Right hindlimb (tissue), 1 donor: ENCODE measurements at places on chromosomes 5 and 9.
A peak's percentile ranks its signal among the peaks of the same experiment; 100 is the strongest.

DNA sequence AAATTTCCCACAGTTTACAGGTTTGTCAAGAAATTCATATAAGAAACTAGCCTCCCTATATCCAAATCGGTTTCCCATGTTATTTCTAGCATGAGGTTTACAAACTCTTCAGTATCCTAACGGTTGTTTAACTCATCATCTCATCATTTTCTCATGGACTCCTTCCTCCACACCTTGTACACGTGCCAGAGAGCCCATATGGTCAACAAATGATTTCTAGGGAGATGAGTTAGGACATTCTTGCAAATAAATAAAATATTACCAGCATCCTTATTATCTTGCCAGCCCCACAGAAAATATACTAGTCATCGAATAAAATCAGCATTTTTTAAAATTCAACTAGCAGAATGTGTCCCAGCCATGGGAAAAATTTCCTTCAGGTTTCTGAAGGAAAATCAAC lies 285.2 kb downstream of the EBF1 start:
- DNase-seq: peak; percentile 43

GRCh38 chr9:33959725-33960124 lies 89.0 kb downstream of the UBAP2 start:
- no peak for DNase-seq

- DNase-seq: peak; percentile 39
Measured at GRCh38 chr5:10789021-10789420, 28.0 kb upstream of the DAP start.

DNA sequence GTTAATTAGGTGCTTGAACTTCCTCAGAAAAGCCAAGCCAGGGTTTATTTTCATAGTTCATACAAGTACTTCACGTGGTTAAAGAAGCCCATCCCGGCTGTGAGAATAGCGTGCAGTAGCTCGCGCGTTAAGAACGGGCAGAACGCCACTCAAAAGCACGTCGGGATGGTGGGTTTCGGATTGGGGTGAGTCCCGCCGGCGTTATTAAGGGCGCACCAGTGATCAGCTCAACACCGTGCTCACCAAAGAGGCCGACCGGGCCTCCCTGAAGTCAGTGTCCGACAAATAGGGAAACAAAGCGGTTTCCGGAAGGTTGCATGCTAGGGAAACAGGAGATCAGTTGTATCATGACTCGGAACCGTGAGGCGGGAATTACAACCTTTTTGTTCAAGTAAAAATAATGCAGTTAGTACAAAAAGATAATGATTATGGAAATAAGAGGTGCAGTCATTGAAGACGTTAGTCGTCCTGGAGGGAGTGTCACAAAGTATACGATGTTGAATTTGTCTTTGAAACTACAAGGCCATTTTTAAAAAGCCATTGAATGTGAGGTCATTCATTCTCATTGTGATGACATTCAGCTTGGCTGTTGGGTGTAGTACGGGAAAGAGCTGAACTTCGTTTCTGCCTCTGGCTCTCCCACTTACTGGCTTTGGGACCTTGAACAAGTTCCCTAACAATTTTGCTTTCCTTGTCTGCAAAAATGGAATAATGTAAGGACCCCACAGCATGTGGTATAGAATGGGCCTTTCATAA lies 992 bp downstream of the SETD9 start:
- DNase-seq: no peak

DNA sequence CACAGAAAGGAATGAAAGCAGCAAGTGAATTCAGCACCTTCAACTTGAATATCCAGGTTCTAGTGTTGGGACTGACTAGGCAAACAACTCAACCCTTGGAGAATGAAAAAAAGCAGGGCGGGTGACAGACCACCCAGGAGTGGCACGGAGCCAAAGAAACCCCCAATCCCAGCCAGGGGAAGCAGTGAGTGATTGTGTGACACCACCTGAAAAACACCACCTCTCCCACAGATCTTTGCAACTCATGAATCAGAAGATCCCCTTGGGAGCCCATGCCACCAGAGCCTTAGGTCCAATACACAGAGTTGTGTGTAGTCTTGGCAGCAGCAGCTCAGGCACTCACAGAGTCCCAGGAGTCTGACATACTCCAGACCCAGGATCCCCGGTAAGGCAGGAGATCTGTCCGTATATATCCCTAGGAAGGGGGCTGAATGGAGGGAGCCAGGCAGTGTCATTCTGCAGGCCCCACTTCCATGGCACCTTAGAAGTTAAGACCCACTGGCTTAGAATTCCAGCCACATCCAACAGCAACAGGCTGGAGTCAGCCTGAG lies 22.1 kb upstream of the ROR2 start:
- no peak for DNase-seq

- DNase-seq: peak; percentile 12
Measured at GRCh38 chr9:120860083-120860482, 16.9 kb downstream of the PHF19 start.

DNA sequence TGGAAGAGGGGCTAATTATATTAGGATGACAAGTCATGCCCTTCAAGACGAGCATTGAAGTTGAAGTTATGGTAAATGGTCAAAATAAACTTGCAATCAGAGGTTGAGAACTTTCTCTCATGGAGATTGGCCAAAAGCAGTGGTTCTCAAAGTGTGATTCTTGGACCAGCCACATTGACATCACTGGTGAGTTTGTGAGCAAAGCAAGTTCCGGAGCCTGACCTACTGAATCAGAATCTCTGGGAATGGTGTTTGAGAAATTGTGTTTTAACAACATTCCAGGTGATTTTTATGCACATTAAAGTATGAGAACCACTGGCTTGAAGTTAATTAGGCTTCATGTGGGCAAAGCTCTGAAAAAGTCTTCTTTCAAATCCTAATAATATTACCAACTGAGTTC lies 403.5 kb downstream of the ZSWIM6 start:
- DNase-seq: no peak

- DNase-seq: no peak
Measured at GRCh38 chr5:143217065-143217803, 186.3 kb downstream of the NR3C1 start.
